Dermis blood vessel endothelial cell (primary cell): ENCODE measurements at places on chromosomes 6 and 20. TPM values are rescaled to one million over a fixed set of nuclear protein-coding genes. Genes with fewer than 3 reads are reported as not detected.
A peak's percentile ranks its signal among the peaks of the same experiment; 100 is the strongest.

DNA sequence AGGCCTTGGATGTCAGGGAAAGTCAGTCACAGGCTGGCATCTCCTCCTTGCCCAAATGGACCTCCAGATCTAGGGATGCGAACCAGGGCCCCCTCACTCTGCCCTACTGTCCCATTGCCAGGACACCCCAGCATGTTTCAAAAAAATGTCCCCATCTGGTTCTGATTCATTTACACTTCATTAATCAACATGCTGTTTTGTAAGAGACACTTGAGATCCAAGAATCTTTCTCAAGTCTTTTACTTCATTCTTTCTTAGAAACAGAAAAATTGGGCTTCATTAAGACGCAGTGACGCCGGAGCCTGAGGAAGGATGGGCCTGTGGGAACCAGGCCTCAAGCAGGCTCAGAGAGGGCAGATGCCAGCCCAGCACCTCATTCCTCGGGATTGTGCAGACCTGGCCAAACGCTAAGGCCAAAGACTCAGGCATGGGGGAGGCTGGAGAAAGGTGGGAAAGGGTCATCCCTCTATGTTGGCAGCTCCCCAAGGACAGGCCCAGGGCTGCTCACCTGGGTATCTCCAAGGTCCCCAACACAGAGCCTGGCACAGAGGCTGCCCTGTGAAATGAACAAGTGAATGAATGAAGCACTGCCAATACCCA, 3.8 kb downstream of the RSPO4 start:
- DNase-seq: no peak

- DNase-seq: no peak
Measured at GRCh38 chr6:107331409-107332386, 127.7 kb downstream of the PDSS2 start.

DNA sequence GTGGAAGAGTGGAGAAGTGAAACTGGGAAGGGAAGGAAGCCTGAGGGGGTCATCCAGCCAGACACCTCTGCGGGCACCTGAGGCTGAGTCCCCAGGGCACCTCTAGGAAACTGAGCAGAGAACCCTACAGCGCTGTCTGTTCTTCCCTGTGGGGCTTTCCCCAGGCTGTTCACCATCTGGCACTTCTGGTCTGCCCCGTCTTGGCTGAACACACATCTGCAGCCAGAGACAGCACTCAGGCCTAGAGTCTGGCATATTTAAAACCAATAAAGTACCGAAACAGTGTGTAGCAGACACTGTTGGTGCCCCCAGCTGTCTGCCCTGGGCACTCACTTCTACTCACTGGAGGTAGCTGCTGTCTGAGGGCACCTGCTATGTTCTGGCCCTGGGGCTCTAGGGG, 9.4 kb upstream of the ARFGEF2 start:
- no peak for DNase-seq

GRCh38 chr6:5104667-5105066, 19.5 kb downstream of the PPP1R3G start:
- DNase-seq: no peak

DNA sequence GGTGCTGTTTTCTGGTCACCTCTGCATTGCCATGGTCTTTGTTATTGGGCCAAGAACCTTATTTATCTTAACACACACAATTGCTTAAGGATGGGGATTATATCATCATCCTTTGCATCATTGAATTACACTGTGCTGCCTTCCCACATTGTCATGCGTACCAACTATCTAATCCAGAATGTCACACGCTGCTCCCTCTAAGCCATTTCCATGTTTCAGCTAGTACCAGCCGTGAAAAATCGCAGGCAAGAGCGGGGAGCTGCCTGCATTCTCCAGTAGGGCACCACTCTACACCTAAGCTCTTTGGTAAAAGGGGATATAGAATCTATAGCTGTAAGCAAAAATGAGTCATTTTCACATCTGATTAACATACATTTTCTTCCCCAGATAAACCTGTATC, 277.0 kb downstream of the PRL start:
- DNase-seq: no peak

DNA sequence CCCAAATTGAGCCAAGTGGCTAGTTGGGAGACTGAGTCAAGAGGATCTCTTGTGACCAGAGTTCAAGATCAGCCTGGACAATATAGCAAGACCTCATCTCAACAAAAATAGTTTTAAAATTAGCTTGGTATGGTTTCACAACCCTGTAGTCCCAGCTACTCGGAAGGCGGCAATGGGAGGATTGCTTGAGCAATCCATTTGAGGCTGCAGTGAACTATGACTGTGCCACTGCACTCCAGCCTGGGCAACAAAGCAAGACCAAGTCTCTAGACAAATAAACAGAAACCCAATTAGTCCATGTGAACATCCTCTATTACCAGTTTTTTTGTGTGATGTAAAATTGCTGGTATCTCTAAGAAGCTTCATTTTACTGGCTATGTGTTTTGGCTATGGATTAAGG, 106.2 kb downstream of the TULP4 start:
- no peak for DNase-seq

- DNase-seq: no peak
Measured at GRCh38 chr20:6135347-6135746, 12.5 kb upstream of the FERMT1 start.

- peak; percentile 40 for DNase-seq
Measured at GRCh38 chr20:47303736-47304135, 52.8 kb downstream of the ZMYND8 start.

GRCh38 chr20:61980647-61981583, 84.8 kb downstream of the TAF4 start:
- DNase-seq: peak; percentile 59

Gene TSBP1
- total RNA-seq: not detected in 2 replicates

- DNase-seq: no peak
Measured at GRCh38 chr6:88472851-88473525, 306.8 kb upstream of the CNR1 start.

DNA sequence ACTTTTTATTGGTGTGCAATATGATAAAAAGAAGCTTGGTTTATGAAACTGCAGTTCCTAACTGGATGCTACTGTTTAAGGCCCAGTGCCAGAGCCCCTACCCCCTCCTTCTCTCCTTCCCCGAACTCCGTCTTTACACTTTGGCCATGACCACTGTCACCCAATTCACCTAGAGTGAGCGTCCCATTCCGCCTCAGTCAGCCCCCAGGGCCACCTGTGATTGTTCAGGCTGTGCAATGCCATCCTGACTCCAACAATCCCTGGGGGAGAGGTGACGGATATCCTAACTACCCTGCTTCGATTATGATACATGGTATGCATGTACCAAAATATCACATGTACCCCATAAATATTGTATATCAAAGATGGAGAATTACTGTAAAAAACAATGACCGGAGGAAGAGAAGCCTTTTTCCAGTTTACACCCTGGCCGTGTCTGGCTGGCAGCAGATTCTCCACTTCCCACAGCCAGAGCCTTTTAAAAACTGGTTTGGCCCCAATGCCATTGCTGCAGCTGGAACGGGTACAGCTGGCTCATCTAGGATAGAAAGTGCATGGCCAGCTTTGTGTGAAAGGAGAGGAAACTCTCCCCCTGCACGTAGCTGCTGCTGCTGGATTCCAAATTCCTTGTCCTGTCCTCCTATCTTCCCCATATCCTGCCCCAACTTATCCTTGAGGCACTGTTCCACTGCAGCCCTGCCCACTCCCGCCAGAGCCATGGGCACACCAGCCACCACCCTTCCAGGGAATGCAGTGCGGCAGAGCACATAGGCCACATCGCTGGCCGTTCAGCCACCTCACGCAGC, 99.7 kb downstream of the JPH2 start:
- DNase-seq: no peak

Gene TBXT
- total RNA-seq: not detected in 2 replicates

DNA sequence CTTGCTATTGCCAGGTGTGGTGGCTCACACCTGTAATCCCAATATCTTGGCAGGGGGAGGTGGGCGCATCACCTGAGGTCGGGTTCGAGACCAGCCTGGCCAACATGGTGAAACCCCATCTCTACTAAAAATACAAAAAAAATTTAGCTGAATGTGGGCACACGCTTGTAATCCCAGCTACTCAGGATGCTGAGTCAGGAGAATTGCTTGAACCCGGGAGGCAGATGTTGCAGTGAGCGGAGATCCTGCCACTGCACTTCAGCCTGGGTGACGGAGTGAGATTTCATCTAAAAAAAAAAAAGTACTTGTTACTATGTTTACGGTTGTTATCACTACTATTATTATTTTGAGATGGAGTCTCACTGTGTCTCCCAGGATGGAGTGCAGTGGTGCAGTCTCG, 3.0 kb downstream of the PPT2 start:
- DNase-seq: no peak

- no peak for DNase-seq
Measured at GRCh38 chr6:14641423-14642135, 524.0 kb downstream of the CD83 start.

- DNase-seq: no peak
Measured at GRCh38 chr6:117550618-117551242, 51.6 kb downstream of the GOPC start.

GRCh38 chr20:31560094-31560745, 44.9 kb upstream of the ID1 start:
- DNase-seq: peak; percentile 88

- no peak for DNase-seq
Measured at GRCh38 chr6:138011413-138011812, 95.8 kb downstream of the PERP start.

DNA sequence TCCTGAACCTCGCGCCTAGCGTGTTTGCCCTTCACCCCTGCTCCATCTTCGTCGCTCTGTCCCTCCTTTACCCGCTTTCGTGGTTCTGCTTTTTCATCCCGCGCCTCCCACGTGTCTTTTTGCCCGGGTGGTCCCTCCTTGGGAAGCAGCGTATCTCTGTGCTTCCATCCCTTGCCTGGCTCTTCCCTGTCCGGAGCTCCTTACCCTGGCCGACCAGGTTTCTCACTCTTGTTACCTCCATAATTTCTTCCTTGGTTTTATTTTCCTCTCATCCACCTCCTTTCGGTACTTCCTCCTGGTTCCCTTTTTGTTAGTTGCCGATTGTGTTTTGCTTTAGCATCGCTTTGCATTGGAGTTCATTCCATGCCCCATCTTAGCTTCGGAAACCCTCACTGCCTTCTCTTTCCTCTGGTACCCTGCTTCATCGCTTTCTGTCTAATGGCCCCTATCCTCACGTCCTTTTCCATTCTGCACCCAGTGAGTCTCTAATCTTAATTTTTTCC, 735 bp downstream of the FAM135A start:
- DNase-seq: peak; percentile 26

- no peak for DNase-seq
Measured at GRCh38 chr6:11806561-11807317, 28.1 kb upstream of the ADTRP start.

DNA sequence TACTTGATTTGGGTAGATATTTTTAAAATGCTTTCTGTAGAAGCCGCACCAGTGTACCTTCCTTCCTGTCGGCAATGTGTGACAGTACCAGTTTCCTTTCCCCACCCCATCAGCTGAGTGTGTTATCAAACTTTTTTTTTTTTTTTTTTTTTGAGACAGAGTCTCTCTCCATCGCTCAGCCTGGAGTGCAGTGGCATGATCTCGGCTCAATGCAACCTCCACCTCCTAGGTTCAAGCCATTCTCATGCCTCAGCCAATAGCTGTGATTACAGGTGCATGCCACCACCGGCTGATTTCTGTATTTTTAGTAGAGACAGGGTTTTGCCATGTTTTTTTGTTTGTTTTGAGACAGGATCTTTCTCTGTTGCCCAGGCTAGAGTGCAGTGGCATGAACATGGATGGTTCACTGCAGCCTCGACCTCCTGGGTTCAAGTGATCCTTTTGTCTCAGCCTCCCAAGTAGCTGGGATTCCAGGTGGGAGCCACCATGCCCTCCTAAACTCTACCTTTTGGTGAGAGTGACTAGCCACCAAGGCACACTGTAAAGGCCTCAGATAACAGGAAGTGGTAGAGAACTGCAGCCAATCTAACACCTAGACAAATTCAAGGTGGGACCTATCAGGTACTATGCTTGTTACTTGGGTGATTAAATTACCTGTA, 26.5 kb upstream of the ZBTB22 start:
- no peak for DNase-seq

GRCh38 chr6:135418040-135418760, 79.3 kb downstream of the AHI1 start:
- DNase-seq: no peak

Gene SIM1
- 0.09 and 0.17 TPM in 2 replicates for total RNA-seq

DNA sequence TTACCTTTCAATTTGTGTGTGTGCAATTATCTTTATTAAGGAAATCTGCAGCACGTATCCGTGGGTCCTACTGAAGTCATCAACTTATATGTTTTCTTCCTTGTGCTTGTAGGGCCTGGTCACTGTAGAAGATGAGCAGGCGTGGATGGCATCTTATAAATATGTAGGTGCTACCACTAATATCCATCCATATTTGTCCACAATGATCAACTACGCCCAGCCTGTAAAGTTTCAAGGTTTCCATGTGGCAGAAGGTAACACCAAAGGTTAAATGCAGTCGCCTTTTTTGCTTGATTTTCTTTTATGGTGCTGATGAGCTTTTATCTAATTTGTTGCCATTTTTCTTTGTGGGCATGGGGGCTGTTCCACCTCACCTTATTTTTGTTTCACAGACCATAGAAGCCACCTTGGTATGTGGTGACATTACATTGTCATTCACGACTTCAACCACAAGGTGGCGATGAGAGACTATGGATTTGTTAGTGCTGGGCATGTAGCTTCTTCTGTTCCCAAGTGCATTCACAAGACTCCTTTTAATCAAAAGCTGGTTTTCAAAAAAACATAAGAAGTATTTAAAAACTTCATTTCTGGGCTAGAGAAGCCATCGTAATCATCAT, 106.5 kb upstream of the LAMP5 start:
- DNase-seq: peak; percentile 88

GRCh38 chr6:130997061-130997753, 65.8 kb downstream of the EPB41L2 start:
- DNase-seq: peak; percentile 61

- peak; percentile 33 for DNase-seq
Measured at GRCh38 chr6:30238178-30238795, 25.1 kb upstream of the TRIM26 start.

- DNase-seq: no peak
Measured at GRCh38 chr6:167528239-167528638, 203.4 kb downstream of the TTLL2 start.

- DNase-seq: no peak
Measured at GRCh38 chr6:53630533-53631226, 34.9 kb downstream of the KLHL31 start.

GRCh38 chr6:14921170-14921569, 324.7 kb upstream of the JARID2 start:
- DNase-seq: peak; percentile 33

- peak; percentile 36 for DNase-seq
Measured at GRCh38 chr20:219290-220115, 7.6 kb upstream of the DEFB129 start.

DNA sequence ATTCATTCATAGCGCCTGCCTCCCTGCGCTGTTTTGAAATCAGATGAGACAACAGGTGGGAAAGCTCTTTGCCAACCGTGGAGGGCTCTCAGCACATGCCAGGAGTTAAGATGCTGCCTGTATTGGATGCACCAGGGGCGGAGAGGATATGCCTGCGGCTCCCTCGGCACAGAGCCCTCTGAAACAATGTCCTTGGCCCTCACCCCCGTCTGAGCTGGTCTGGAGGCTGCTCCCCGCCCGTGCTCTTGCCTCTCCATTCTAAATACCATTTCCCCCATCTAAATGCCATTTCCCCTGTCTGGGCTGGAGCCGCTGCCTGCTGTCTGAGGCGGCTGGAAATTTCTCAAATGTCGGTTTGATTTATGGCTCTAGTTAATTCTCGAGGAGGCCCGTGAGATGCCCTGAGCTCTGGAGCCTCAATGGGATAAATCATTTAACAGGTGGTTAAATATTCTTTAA, 50.8 kb upstream of the MLN start:
- no peak for DNase-seq
